GM13976 (cell line): ENCODE measurements at places on chromosomes 1 and 21.
A peak's percentile ranks its signal among the peaks of the same experiment; 100 is the strongest.

GRCh38 chr21:14215971-14216641 lies at the start of gene RBM11:
Gene RBM11, plus strand, starts transcription at chr21:14216157. Its CDS starts 30 bp downstream, at chr21:14216187.
- DNase-seq = peak; percentile 80

DNA sequence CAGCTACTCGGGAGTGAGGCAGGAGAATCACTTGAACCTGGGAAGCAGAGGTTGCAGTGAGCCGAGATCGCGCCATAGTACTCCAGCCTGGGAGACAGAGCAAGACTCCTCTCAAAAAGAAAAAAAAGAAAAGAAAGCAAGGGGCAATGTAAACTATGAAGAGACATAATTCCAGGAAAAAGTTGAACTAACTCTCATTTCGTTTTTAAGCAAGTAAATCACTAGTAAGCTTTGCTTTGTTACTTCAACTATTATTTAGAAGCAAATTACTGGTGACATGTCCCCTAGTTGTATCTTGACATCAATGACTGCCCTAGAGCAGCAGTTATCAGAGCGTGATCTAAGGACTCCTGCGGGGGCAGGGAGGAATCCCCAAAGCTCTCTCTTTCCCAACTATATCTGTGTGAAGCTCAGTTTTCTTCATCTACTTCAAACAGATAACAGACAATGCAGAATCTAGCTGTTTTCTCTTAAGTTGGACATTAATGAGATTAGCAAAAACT lies 18.7 kb downstream of the CLSTN1 start:
- no peak for DNase-seq

DNA sequence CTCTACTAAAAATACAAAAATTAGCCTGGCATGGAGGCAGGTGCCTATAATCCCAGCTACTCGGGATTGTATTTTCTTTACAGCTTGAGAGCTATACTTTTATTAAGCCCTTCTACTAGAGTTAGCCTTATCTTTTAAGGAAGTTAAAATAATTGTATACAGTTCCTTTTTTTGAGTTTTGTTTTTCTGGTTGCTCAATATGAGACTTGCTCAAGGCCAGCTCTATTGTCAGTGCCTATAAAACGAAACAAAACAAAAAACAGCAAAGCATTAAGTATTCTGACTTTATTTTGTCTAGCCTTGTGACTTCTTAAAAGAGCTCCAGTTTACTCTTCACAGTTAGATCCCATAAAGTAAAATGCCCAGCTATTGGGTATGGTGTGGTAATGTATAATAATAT lies 17.2 kb downstream of the PKN2 start:
- DNase-seq = peak; percentile 35

GRCh38 chr1:65817891-65818290 lies 25.2 kb downstream of the PDE4B start:
- no peak for DNase-seq

GRCh38 chr1:58060559-58061170 lies 485.9 kb downstream of the OMA1 start:
- DNase-seq = no peak

- DNase-seq = peak; percentile 90
Observed at GRCh38 chr1:67053785-67054772, at the start of gene SLC35D1. Gene SLC35D1, minus strand, starts transcription at chr1:67054148. Its CDS starts 135 bp downstream, at chr1:67054013.

- no peak for DNase-seq
Observed at GRCh38 chr1:221756830-221757551, 15.1 kb upstream of the DUSP10 start.

DNA sequence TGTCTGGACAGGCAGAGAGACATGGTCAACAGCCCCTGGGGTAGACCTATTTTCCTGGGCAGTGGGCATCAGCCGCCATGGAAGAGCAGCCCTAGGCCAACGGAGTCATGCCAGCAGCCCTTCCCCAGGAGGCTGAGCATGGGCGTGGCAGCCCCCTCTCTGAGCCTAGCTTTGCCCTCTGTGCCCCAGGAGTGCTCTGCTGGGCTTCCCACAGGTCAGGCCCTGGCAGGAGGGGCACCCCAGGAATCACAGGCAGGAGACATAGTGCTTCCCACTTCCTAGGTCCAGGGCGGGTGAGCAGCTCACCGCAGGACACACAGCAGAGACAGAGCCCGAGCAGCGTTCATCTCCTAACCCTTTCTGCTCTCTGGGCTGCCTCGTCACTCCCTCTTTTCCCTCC lies 132.8 kb downstream of the GLIS1 start:
- no peak for DNase-seq

DNA sequence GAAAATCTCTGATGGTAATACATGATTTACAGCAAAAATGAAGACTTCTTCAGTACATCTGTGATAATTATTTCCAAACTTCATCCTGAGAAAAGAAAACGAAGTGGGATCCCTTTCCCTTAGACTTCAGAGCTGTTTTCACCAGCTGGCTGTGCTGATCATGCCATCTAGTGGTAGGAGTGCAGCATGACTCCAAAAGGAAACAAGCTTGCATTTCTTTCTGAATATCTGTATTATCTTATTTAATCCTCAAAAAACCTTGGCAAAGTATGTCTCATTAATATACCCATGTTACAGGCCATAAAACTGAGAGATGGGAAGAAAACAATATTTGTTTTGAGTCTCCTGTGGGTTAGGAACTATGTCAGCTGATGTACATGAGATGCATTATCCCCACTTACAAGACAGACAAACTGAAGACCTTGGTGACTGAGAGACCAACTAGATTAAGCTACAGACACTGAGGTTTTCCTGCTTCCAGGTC lies 9.8 kb upstream of the GJA8 start:
- DNase-seq = peak; percentile 58
